ENCODE measurements at places on chromosomes 13 and 19.

DNA sequence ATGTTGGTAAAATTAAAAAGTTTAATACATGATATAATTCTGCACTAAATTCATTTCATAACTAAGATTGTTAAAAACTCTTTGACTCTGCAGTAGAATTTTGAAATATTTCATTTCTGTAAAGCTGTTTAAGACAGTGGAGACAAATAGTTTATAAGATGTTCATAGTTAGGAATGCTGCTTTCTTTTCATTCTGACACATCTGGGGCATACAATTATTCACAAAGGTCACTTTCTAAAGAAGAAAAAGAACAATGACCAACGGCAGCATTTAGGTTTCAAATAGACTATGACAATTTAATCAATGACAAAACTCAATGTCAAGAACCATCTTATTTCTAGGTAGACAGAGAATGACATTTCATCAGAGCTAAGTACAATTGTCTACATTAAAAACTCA lies 1422.1 kb downstream of the PCDH9 start:
- DNase-seq, result no peak

- no peak for DNase-seq
Measured at GRCh38 chr13:67017276-67017675, 212.9 kb downstream of the PCDH9 start.

- DNase-seq, result no peak
Measured at GRCh38 chr13:93769607-93770006, 543.0 kb downstream of the GPC6 start.

- DNase-seq, result no peak
Measured at GRCh38 chr19:13023656-13024055, 28.4 kb downstream of the NFIX start.

DNA sequence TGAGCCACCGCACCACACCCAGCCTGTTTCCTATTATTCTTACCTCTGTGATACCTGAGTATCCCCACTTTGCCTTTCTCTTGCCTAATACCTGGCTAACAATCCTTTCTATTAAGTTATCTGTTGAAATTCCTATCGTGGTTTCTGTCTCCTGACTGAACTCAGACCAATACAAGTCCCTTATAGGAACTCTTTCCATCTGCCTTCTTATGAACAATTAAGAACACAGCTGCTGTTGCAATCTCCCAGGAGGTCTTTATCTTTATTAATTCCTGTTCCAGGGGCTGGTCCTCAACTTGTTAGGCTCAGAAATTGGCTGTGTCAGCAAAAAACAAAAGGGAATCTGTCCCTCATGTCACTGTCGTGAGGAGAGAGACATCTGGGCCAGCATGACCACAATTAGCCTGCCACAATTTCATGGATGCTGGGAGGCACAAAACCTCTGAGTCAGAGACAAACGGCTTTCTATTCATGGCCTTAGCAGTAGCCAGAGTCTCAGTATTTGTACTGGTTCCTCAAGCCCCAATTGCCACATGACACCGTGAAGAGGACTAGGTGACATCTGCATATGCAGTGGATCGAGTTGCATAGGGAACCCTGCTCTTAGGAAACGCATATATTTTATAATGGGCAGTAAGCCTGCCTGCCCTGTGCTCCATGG lies 58.2 kb downstream of the NUFIP1 start:
- no peak for DNase-seq

DNA sequence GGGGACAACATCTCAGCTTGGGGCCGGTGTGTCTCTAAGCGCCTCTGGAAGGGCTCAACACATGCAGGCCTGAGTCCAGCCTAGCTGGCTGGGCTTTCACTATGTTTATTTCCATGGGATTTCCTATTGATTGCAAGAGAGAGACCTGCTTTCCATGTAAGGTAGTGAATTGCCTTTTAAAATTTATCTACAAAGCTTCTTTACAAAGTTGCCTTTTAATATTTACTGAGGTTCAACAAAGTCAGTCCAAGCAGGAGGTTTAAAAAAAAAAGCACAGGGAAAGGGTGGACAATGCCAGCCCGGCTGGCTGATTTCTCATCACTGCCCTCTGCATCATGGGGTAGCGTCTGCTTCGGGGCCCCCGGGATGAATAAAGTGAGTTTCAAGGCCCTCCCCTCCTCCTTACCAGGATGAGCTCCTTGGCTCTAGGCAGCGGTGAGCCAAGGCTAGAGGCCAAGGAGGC lies 15.8 kb downstream of the TLE2 start:
- DNase-seq, result no peak

DNA sequence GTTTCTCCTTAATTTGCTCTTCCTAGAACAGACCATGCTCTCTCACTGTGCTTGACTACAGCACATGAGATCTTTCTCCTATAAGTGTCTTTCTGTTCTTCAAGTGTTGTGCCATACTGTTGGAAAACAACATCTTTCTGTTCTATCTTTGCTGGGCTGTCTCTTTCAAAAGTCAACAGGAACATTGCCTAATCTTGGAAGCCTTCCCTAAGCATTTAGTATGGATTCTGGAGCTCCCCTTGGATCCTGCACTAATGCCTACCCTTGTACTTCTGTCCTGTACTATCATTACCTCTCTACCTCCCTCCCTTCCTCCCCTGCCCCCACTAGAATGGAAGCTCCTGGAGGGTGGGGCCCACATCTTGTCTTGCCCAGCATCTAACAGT lies 26.8 kb downstream of the STARD13 start:
- no peak for DNase-seq

- DNase-seq, result peak; percentile 56
Measured at GRCh38 chr13:111219280-111219679, 101.2 kb upstream of the TEX29 start.

- no peak for DNase-seq
Measured at GRCh38 chr13:29958476-29958875, 108.1 kb upstream of the UBL3 start.

- no peak for DNase-seq
Measured at GRCh38 chr13:107284173-107284572, 716.2 kb upstream of the ARGLU1 start.

DNA sequence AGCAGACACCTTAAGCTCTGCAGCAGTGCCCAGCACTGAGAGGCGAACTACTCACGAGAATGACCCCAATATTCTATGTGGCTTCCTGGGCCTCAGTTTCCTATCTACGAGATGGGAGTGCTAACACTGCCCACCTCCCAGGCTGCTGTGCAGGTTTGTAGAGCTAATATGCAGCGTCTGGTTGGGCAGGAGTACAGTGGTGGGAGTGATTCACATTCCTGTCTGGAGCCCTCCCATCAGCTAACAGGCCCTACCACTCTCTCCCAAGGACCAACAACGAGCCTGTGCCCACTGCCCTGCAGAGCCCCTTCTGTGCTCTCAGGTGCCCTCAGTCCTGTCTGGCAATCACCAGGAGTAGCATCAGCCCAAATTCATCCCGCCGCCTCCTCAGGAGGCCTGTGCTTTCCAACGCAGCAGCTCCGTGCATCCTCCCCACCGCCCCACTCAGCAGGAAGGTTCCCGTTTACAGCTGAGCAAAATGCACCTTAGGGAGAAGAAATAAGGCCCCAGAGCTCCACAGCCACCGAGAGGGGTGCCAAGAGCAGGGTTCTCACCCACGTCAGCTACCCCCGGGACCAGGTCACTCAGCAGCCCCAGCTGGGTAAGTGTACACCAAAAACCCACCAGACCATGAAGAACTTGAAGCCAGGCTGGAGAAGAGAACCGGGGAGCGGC lies 6.6 kb downstream of the AKT2 start:
- DNase-seq, result no peak

DNA sequence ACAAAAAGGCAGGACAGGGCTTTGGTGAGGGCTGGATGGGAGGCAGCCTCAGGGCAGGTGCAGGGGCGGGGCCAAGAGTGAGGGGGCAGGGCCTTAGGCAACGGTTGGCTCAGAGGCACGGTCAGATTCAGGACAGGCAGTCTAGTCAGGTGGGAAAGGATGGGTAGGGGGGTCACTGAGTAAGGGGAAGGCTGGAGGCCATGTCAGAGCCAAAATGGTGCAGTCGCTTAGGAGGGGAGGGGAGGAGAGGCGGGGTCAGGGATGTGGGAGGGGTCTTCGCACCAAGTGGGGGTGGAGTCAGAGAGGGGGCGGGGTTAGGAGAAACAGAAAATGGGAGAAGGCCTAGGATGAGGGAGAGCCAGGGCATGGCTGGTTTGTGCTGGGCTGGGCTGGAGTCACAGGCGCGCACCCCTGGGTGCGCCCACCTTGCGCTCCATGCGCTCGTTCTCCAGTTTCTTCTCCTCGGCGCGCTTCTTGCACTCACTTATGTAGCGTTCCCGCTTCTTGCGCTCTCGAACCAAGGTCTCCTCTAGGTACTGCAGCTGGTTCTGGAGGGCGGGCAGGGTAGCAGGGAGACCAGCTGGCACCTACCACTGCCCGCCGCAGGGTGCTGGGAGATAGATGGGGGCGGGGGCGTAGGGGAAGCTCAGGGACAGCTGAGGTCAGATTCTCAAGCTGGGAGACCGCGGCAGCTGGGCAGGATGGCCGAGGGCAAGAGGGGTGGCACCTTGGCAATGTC lies 6.8 kb upstream of the RGL3 start:
- DNase-seq, result no peak

GRCh38 chr19:39677961-39678889 lies 22.5 kb downstream of the LGALS16 start:
- no peak for DNase-seq

- no peak for DNase-seq
Measured at GRCh38 chr13:63501702-63502101, 2086.1 kb upstream of the PCDH20 start.

GRCh38 chr19:33064458-33064791 lies 263 bp downstream of the RHPN2 start:
- no peak for DNase-seq

DNA sequence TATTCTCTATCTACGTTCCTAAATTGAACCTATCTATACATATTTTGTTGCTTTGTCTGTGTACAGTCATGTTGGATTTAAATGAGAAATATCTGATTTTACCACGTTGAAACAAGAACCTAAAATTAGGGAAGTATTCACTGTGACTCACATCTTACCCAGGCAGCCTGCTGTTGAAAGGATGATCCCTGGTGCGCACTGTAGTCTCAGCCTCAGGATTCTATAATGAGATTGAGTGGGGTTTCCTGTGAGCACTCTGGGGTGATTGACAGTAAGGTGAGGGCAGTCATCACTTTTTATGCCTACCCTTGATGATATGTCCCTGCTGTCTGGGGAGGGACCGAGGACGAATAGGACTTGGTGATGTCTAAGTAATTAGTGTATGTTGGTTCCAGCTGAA lies 35.4 kb downstream of the PCCA start:
- DNase-seq, result no peak

DNA sequence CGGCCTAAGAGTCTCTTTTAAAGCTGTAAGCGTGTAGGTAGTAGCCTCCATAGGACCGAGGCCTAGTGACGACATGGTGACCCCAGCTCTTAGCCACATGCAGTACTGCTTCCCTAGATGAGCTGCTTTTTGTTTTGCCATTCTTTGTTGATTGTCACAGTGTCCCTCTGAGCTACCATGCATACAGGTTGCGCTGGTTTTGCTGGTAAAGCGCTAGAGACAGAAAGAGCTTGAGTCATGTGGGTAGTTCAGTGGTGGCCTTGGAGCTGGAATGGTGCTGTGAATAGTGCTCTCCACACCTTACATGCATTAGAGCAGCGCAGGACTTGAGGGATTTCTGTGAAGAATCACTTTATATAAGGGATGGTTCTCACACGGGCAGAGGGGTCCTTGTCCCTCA lies 5.1 kb downstream of the HNRNPM start:
- DNase-seq, result no peak

- DNase-seq, result no peak
Measured at GRCh38 chr13:30120133-30120822, 187.1 kb downstream of the KATNAL1 start.

DNA sequence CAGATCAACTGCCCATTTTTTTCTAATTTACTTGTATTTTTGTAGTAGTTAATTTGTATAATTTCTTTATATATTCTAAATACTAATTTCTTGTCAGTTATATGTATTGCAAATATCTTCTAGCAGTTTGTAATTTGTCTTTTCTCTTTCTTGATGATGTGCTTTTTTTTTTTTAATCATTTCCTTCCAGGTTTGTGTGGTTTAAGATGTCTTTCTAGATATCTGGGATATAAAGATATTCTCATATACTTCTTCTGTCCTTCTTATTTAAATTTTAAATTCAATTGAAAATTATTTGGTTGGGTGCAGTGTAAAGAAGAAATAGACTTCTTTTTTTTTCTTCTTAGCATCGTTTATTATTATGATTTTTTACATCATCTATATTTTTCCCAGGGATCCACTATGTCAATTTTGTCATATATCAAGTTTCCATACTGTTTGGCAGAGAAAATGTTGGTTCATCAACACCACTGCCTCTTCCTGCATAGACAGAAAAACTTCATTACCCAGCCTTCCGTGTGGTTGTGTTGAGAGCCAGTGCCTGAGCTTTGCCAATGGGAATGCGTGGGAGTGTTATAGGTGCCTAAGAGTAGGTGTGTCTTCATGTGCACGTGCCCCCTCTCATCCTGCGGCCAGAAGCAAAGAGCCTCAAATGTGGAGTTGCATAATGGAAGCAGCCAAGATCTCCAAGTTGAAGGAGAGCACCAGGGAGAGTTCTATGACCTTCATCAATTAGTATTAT lies 15.8 kb downstream of the CPB2 start:
- no peak for DNase-seq

DNA sequence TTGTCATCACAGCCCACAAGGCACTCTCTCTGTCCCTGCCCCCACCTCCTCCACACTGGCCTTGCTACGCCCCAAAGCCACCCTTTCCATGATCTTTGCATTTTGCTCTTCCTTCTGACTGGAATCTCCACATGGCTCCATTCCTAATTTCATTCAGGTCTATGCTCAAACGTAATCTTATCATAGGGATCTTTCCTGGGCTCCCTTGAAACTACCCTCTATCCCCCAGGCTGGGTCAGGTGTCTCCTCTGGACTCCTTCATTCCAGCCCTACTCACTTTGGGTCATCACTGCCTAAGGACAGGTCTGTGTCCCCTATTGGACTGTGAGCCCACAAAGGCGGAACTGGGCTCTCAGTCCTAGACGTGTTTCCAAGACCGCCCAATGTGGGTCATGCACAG lies 3.1 kb downstream of the GEMIN7 start:
- DNase-seq, result no peak

DNA sequence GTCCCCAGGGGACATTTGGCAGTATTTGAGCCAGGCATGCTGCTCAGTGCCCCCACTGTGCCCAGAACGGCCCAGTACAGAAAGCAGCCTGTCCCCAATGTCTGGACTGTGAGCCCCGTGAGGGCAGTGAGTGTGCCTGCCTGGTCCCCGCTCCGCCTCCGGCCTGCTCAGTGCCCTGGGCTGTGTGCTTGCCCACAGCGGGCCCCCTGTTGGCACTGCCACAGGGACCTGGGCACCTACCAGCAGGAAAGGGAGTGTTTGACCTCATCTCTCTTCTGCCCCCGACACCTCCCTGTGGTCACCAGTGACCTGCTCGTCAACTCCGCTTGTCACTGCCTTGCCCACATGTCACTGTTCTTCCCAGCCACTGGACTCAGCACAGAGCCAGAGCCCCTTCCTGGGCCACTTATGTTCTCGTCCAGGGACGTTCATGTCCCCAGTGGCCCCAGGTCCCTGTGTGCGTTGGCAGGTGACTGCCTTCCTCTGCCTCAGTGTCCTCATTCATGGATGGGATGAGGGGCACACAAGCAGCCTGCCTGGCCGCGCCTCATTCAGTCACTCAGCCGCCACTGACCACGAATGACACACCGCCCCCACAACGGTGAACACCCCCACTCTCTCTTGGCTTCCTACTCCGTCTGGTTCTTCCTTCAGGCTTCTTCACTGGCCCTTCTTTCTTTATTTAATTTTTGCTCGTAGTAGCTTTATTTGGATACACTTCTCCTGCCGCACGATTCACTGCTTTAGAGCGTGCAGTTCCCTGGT lies 2.8 kb downstream of the FZR1 start:
- DNase-seq, result no peak

- DNase-seq, result no peak
Measured at GRCh38 chr13:27423333-27423732, 1.1 kb upstream of the GTF3A start.
